ENCODE measurements at places on chromosomes 1 and 21.

- H3K4me3 ChIP-seq: no peak overlapping the region
- no peaks in the 10 kb centered on the region for H3K4me1 ChIP-seq
- H3K27ac ChIP-seq: no peak overlapping the region
Measured at GRCh38 chr21:26280775-26281174, 110.2 kb upstream of the APP start.

DNA sequence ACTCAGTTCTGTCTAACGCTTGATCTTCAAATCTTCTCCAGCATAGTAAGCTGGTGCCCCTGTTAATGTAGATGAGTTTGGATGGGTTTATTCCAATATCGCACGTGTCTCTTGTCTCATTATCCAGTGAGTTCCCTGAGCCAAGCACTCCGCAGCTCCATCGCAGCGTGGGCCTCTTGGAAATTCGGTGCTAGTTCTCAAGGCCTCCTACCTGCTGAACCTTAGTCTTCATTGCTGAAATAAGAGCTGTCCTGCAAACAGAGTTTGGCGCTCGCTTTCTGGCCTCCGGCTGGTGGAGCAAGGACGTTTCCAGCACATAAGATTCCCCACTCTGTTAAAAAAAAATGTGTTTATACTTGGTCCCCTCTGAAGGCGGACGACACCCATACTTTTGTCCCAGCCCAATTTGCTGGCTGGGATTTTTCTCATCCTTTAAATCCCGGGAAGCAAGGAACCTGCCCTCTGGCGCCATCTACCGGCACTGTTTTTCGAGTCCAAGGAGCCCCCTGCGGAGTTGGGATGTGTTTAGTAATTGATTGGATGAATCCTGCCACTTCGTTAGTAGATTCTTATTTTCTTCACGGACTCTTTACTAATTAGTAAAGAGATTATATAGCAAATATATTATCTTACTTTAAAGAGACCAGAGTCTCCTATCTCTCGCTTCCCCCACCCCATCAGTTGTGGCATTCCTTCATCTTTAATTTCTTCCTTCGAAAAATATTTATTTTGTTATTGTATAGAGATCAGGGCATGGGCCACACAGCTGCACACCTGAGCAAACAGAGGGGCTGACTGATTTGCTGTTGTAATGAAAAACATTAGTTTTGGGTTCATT, 14.7 kb downstream of the JUN start:
- H3K4me3 ChIP-seq: no peak overlapping the region
- H3K4me1 ChIP-seq: peaks cover 28% of the 10 kb centered on the region
- no peaks in the 10 kb centered on the region for H3K27me3 ChIP-seq
- no peaks in the 10 kb centered on the region for H3K36me3 ChIP-seq

DNA sequence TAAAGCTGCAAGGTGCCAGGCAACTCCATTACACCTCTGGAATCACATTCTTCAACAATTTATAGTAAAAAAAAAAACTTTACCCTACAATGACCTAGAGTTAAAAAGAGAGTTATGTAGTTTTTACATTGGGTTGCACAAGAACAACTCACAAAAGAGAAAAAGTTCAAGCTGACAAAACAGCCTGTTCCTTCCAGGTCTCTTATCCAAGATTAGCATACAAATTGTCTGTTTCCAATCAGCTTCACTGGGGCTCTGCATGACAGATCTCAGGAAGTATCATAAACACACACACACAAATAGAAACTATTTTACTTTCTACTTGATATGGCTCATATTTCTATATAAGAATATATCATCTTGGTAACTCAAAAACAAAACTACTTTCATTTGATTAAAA, 154.6 kb downstream of the PCNX2 start:
- no peak for DNase-seq
- no peaks in the 10 kb centered on the region for H3K4me1 ChIP-seq
- H3K4me3 ChIP-seq: no peak overlapping the region

DNA sequence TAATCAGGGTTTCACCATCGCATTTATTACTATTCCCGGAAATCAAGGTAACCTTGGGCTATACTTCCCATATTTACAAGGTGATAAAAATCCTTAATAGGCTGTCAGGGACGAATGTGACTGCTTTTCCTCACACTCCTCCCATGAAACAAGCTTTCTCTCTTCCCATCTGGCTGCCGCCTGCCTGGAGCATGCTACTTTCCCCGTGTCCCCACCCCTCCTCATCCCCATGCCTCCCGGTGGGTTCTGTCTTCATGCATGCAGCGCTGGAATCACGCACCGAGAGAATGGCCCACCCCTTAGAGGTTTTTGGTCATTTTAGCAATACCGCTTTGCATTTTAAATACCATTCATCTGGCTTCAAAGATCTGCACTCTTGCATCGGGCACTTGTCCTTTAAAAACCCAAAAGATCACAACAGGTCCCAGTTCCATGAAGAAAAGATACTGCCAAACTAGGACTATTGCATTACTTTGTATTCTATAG, 339.1 kb downstream of the NTNG1 start:
- H3K27ac ChIP-seq: no peak overlapping the region
- H3K27me3 ChIP-seq: no peaks in the 10 kb centered on the region
- no peak for DNase-seq
- no peaks in the 10 kb centered on the region for H3K4me1 ChIP-seq
- no peak overlapping the region for H3K4me3 ChIP-seq

GRCh38 chr1:25529518-25530185, 13.8 kb upstream of the LDLRAP1 start:
- peaks cover 25% of the 10 kb centered on the region for H3K4me1 ChIP-seq
- no peaks in the 10 kb centered on the region for H3K27me3 ChIP-seq
- no peak overlapping the region for H3K27ac ChIP-seq
- no peaks in the 10 kb centered on the region for H3K36me3 ChIP-seq
- no peak for DNase-seq

Measured in thoracic aorta (tissue), 2 donors.